ENCODE measurements at places on chromosomes 6 and 20.

DNA sequence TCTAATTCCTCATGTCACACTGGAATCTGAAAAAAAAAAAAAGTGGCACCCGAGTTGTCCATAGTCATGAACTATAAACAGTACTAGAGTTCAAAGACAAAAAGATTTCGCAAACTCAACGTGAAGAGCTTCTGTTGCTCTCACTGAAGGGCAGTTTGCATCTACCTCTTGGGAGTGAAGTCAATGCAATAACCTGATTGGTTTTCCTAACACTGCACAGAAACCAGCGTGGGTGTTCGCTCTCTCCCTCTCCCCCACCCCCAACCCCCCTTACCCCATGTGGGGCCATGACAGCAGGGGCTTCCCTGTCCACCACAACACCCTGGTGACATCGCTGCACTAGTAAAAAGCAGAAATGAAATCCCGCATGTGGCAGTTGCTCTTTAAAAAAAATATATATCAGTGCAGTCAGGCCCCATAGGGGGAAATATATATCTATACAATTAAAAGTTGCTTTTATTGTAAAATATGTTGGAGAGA is 66.9 kb downstream of the GMPR start:
- DNase-seq = no peak

- no peak for DNase-seq
These were observed 48.8 kb downstream of the ZFP64 start for GRCh38 chr20:52142757-52143156.

- DNase-seq = no peak
These were observed 153.6 kb downstream of the ZFAND3 start for GRCh38 chr6:37972994-37973757.

GRCh38 chr20:59015812-59016711 is 3.2 kb upstream of the TUBB1 start:
- peak; percentile 38 for DNase-seq

DNA sequence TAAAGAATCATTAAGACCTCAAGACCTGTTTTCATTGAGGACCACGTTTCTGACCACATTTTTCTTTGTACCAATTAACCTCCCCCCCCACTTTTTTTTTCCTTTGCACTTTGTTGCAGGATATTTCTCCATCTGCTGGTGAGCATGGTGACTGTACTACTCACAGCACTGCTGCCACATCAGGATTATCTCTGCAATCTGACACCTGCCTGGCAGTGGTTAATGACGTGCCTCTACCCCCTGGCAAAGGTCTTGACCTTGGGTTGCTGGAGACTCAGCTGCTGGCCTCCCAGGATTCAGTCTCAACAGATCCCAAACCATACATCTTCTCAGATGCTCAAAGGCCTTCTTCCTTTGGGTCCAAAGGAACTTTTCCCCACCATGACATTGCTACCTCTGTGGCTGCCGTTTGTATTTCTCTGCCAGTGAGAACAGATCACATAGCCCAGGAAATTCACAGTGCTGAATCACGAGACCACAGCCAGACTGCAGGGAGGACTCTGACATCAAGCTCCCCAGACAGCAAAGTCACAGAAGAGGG is 46.6 kb upstream of the EDN3 start:
- DNase-seq = no peak
